Adrenal gland (tissue), 19 donors: ENCODE measurements at places on chromosomes 7 and 10. TPM values are rescaled to one million over a fixed set of nuclear protein-coding genes. Genes with fewer than 3 reads are reported as not detected.

Gene C10orf67
- 0.13 TPM for polyA plus RNA-seq

Gene C7orf33
- polyA plus RNA-seq: not detected

Gene NOBOX
- not detected for polyA plus RNA-seq

Gene RARRES2
- polyA plus RNA-seq: 3,445 TPM

Gene PNLIPRP3
- not detected for polyA plus RNA-seq

Gene GRB10
- polyA plus RNA-seq: 33.5 TPM

Gene PKD2L1
- not detected for polyA plus RNA-seq

Gene GPC2
- polyA plus RNA-seq: 0.05 TPM

Gene MSS51
- polyA plus RNA-seq: 0.71 TPM

Gene LRRC4
- 2.2 TPM for polyA plus RNA-seq

Gene LIPA
- polyA plus RNA-seq: 153 TPM

Gene FAM131B
- polyA plus RNA-seq: 0.29 TPM

Gene ZNF398
- 8.5 TPM for polyA plus RNA-seq

Gene RASA4B
- 1.9 TPM for polyA plus RNA-seq

Gene TUBAL3
- polyA plus RNA-seq: not detected
